ENCODE measurements at places on chromosomes 12 and 14. TPM values are rescaled to one million over a fixed set of nuclear protein-coding genes. Genes with fewer than 3 reads are reported as not detected.

The SUSD6 gene
- total RNA-seq, result 25.2 TPM

The LTBR gene
- total RNA-seq, result 21.1 TPM

The TAS2R43 gene
- total RNA-seq, result 27.2 TPM

The FAM90A1 gene
- 0.16 TPM for total RNA-seq

The KCNH3 gene
- 0.93 TPM for total RNA-seq

The POTEM gene
- not detected for total RNA-seq

The MYO1A gene
- not detected for total RNA-seq

The TAS2R8 gene
- not detected for total RNA-seq

The FSCB gene
- total RNA-seq, result 0.11 TPM

The KRT85 gene
- total RNA-seq, result 0.27 TPM

The SRRM4 gene
- 21.8 TPM for total RNA-seq

The ASPG gene
- 2.4 TPM for total RNA-seq

The CTSG gene
- 3.1 TPM for total RNA-seq

The ADCY4 gene
- 13.0 TPM for total RNA-seq

The KERA gene
- 52.3 TPM for total RNA-seq

The EDDM3A gene
- not detected for total RNA-seq

The AICDA gene
- total RNA-seq, result 0.66 TPM

The PLEKHG7 gene
- total RNA-seq, result 1.2 TPM

The GLT8D2 gene
- total RNA-seq, result 57.2 TPM

Measured in camera-type eye (tissue), 1 donor.